ENCODE measurements at places on chromosomes 2 and 18.

DNA sequence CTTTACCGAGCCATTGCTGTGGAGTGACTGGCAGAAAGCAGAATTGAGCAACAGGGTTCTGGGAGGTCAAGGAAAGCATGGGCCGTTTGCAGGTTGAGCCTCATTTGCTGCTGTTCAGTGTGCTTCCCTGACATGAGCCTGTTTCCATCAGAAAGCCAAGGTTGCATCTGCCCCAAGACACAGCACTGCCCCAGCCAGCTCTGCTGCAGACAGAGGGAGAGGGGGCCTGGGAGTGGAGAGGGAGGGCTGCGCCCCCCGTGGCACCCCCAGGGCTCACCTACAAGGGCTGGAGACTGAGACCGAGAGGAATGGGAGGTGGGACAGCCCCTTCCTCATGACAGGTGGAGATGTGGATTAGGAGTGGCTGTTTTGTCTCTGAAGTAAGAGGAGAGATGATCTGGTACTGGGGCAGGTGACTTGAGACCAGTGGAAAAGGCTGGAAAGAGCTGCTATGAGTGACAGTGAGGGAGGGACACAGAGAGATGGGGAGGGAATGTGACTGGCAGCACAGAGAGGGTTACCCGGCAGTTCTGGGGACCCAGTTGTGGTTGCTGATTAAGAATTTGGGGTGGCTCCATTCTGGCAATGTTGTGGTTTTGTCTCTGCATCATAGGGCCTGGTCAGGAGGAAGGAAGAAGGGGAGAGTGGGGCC, 218.0 kb downstream of the DYSF start:
- no peak for DNase-seq

DNA sequence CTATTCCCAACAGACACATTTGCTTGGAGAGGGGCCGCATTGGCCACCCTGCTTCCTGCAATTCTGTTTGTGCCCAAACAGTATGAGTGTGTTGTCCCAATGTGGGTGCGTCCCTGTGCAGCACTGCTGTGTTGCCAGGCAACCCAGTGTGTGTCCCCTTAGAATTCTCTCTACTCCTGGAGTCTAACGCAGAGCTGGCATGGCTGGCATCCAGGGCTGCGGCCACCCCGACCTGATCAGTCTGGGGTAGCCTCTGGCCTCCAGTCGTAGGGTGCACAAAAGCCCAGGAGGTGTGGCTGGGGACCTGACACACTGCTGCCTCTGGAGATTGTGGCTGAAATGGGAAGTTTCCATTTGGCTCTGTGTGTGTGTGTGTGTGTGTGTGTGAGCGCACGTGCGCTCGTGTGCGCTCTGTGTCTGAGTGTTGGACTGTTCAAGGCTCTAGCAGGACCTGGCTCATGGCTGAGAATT, 48.0 kb downstream of the TEX44 start:
- DNase-seq, result no peak

GRCh38 chr2:156526950-156527636, 90.9 kb downstream of the GPD2 start:
- no peak for DNase-seq

- DNase-seq, result no peak
Measured at GRCh38 chr2:188984680-188985079, 10.5 kb downstream of the COL3A1 start.

GRCh38 chr18:43869451-43870008, 592.2 kb upstream of the SYT4 start:
- no peak for DNase-seq

DNA sequence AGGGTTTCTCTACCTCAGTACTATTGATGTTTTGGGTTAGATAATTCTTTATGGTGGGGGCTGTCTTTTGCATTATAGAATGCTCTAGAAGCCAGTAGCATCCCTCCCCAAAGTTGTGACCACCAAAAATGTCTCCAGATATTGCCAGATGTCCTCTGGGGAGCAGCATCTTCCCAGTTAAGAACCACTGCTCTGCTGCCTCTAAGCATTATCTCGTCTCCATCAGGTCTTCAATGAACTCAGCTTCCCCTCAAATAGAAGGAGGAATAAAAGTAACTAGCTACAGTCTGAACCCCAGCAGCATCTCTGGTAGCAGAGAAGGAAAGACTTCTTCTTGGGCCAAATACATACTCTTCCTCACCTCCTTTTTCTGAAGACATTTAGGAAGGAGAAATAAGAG, 244.1 kb downstream of the AGPS start:
- DNase-seq, result no peak
